ENCODE measurements at places on chromosomes 3 and 15. TPM values are rescaled to one million over a fixed set of nuclear protein-coding genes. Genes with fewer than 3 reads are reported as not detected.

DNA sequence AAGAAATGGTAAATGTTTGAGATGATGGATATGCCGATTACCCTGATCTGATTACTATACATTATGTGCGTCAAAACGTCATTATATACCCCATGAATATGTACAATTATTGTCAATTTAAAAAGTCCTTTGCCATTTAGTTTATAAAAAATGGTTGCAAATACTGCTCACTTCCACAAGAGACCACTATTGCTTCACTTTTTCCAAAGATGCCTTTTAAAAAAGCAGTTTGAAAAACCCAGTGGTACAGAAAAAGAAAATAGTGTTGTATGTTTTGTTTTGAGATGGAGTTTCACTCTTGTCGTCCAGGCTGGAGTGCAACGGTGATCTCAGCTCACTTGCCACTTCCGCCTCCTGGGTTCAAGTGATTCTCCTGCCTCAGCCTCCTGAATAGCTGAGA lies 39.3 kb downstream of the EDEM1 start:
- DNase-seq = no peak

DNA sequence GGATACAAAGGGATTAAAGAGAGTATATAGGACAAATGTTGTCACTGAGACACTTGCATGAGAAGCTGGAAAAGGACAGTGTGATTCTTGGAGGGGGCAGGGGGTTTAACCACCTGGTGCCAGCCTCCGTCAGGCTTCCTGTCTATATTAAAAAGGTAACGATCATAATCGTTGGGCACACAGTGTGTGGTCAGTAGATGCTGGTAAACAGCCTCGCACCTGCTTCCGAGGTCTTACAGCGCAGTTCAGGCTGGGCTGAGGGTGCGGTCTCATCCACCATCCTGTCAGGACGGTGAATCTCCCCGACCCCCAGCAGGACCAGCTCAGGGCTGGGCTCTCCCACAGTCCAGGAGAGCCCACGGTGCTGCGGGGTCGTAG lies 47.7 kb upstream of the SMAD6 start:
- no peak for DNase-seq

DNA sequence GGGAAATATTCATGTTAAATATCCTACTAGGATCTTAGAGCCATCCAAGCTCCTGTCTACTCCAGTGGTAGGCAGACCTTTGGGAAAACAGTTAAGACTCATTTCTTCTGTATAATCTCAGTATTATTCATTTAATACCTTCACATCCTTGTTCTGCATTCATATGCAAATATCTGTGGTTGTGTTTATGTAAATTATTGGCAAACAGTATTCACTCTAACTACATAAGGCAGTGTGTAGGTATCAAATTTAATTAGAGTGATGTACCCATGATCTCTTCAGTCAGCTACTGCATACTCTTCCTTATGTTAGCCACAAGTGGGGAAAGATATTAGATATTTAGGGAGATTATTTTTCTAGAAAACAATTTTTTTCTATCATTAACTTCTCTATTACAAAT lies 200.8 kb upstream of the SLC2A2 start:
- DNase-seq = no peak

- DNase-seq = no peak
Measured at GRCh38 chr3:171354706-171355582, 105.3 kb downstream of the TNIK start.

DNA sequence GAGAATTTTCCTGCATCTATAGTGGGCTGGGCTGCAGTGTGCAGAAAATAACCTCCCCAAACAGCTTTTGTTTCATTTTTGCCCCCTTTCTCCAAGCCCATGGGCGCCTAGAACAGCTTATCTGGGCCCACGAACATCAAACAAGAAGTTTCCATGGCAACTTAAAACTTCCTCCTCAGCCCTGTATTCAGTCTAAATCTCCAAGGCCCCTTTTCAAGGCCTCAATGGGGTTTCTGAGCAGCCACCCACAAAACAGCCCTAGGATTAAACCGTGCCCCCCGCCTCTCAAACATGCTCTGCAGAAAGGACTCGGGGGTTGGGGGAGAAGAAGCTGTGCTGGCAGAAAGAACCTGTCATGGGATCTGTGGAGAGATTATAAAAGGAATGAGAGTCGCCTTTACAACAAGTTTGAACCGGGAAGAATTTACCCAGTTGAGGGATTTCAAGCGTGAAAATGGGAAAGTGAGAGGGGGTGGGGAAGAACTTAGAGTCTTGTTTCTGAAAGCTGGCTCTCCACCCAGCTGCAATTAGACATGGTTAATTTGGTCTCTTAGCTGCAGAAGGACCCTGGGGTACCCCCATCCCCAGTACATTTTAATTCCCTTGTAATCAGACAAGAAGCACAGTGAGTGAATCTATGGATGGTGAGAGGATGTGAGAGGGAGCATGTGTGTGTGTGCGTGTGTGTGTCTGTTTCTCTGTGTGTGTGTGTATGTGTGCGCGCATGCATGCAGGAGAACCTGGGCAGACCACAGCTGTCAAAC lies 4.3 kb upstream of the FAM107A start:
- no peak for DNase-seq

GRCh38 chr3:171658841-171659240 lies 151.4 kb downstream of the PLD1 start:
- DNase-seq = no peak

DNA sequence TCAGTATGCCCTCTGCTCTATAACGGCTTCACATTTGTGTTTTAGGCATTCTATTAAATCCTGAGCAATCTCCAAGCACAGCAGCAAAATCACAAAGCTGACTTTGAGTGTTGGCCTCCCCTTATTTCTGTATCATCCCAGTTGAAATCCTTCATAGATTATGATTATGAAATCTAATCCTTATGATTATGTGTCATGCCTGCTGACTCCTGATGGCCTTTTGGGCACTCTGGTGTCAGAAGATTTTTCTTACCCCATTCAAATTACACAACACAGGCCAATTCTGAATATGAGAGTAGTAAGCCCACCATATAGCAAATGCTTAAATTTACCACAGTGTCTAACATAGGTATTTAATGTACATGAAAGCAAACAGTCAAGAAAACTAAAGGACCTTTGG lies 34.3 kb downstream of the CDV3 start:
- DNase-seq = no peak

GRCh38 chr3:130354430-130354829 lies 9.0 kb downstream of the COL6A5 start:
- no peak for DNase-seq

- DNase-seq = no peak
Measured at GRCh38 chr3:76505202-76505845, 534.6 kb upstream of the ROBO2 start.

GRCh38 chr3:129063841-129064482 lies 3.4 kb downstream of the GP9 start:
- DNase-seq = no peak

DNA sequence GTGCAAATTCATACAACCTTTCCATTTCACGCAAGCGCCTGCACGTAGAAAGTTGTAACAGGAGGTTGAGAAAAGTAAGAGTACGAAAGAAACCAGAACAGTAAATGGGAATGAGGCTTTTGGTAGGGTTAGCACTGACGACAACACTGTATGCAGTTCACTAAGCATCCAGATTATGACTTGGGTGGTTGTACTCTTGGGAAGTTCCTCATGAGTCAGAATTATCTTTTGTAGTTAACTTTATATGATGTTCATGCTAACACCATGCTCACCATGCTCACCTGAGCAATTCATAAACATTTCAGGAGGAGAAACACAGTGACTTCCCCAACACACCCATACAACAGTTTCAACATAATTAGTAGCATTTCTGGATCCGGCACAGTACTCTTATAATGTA lies 3.0 kb upstream of the LPP start:
- DNase-seq = no peak

DNA sequence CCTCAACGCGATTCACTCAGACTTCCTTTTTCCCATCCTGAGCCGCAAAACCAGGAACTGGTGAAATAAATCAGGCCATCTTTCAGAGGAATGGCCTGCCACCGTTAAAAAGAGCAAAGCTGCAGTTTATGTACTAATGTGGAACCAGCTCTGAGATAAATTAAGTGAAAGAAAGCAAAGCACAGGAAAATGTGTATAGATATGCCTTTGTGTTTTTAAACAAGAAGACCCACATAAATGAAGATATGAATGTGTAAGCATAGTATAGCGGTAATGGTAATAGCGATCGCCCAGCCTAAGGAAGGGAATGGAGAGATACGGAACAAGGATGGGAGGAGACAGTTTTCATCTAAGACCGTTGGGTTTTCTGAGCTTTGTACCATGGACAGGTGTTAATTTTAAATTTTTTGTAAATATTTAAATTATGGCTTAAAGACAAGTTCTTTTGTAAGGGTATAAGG lies 30.8 kb upstream of the RPN1 start:
- no peak for DNase-seq

DNA sequence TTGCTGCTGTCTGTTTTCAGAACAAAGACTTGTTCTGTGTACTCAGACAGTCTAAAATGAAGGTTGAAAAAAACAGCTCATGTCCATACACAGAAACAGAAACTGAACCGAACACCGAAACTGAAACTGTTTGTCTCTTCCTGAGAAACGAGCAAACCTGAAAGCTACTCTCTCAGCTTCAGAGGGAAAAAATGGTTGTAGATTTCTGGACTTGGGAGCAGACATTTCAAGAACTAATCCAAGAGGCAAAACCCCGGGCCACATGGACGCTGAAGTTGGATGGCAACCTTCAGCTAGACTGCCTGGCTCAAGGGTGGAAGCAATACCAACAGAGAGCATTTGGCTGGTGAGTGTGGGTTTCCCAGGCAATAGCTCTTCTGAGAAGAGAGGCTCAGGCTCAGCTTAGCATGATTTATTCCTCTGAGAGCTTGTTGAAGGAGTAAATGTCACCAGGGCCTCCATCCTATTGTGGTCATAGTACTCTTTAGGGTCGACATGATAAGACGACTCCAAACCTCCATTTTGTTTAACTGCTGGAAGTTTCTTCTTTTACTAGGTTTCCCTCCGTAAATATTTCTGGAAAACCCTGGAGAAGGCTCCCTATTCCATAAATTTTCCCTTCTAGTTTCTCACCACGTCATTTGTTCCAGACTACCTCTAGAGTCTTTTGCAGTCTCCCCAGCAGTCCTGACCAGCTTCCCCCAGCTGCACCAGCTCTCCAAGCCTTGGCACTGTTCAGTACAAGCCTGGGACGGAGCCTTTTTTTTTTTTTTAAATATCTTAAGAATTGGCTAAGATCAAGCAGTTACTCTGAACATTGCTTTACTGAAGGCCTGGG lies at the start of gene RTP4:
TSS of gene RTP4 (plus strand) at position 135 of the 838 bp plus-strand sequence. CDS start at position 192, 57 bp downstream.
- DNase-seq = peak; percentile 51

DNA sequence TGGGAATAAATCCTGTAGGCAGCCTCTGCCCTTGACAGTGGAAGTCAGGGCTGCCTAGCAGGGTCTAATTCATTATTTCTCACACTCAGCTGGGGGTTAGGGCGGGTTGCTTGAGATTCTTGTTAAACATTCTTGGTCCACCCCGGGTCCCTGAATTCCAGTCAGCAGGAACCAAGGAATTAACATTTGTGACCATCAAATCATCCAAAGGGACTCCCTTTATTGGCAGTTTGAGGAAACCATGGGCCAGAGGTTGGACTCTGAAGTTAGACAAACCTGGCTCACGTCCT lies 122.8 kb downstream of the EEFSEC start:
- no peak for DNase-seq

- DNase-seq = no peak
Measured at GRCh38 chr15:59042041-59042440, 54.6 kb downstream of the RNF111 start.

RETNLB gene
- not detected for total RNA-seq

GADL1 gene
- total RNA-seq = not detected

PRR20G gene
- total RNA-seq = not detected

SRGAP3 gene
- 1.2 TPM for total RNA-seq

SI gene
- total RNA-seq = not detected

SLC28A2 gene
- total RNA-seq = not detected
